Ascending aorta (tissue), 2 donors: ENCODE measurements at places on chromosomes 7 and 10. TPM values are rescaled to one million over a fixed set of nuclear protein-coding genes. Genes with fewer than 3 reads are reported as not detected.

OPN1SW gene
- total RNA-seq, result not detected

DENND10 gene
- total RNA-seq, result 85.1 TPM

DYDC2 gene
- not detected for total RNA-seq

DNA sequence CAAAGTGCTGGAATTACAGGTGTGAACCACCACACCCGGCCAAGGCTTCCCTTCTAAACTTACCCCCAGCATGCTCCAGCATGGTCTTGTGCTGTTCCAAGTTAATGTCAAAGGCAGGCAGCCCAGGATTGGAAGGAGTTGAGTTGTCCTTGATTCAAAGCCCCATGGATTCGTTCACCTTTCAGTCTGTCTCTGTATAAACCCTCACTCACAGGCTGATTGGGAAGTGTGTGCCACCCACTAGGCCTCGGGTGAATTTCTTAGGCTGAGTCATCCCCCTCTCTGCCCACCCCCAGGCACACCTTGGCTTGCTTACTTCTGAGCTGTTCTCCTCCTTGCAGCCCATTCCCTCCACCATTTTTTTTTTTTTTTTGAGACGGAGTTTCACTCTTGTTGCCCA is 13.3 kb upstream of the PRDX3 start:
- no peak overlapping the region for H3K27ac ChIP-seq
- H3K4me3 ChIP-seq, result no peak overlapping the region
- no peaks in the 10 kb centered on the region for H3K36me3 ChIP-seq
- H3K4me1 ChIP-seq, result no peaks in the 10 kb centered on the region
- no peak for DNase-seq
- H3K27me3 ChIP-seq, result no peaks in the 10 kb centered on the region

- H3K4me1 ChIP-seq, result no peaks in the 10 kb centered on the region
Measured at GRCh38 chr7:143351060-143351459, 11.5 kb downstream of the FAM131B start.

DNA sequence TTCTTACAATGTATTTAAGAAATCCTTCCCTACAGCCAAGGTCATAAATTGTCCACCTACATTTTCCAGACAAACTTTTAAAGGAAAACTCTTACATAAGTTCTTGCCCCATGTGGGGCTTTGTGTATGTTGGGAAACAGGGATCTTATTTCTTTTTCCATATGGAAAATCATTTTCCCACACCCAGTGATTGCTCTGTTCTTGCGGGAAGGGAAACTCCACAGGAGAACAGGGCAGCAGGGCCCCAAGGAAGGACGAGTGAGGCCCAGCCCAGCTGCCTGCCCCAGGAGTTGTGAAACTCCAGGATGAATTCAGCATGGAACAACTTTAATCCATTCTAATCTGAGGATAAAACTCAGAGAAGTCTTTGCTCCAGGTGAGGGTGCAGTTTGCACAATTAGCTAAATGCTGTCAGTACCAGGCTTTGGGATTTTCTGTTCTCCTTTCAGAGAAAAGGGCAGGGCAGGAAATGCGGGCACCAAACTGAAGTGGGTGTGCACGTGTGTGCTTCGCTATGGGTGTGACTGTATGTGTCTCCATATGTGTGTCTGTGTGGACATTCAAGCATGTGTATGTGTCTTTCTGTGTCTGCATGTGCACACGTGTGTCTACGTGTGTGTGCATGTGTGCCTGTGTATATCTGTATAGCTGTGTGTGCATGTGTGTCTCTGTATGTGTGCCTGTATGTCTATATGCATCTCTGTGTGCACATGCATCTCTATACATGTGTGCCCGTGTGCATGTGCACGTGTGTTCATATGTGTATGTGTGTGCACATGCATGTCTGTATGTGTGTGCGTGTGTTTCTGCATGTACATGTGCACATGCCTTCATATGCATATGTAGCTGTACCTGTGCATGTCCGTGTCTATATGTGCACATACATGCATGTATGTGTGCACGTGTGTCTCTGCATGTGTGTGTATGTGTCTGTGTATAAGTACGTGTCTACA is 102.0 kb upstream of the FAM20C start:
- no peak overlapping the region for H3K4me3 ChIP-seq
- H3K36me3 ChIP-seq, result no peaks in the 10 kb centered on the region
- no peak for DNase-seq
- peaks cover 21% of the 10 kb centered on the region for H3K4me1 ChIP-seq
